ENCODE measurements at places on chromosomes 5 and 9. TPM values are rescaled to one million over a fixed set of nuclear protein-coding genes. Genes with fewer than 3 reads are reported as not detected.

GRCh38 chr5:140134277-140134935 is 8.7 kb downstream of the IGIP start:
- H3K4me3 ChIP-seq, result no peak overlapping the region
- no peak for DNase-seq
- no peak overlapping the region for H3K27ac ChIP-seq
- no peaks in the 10 kb centered on the region for H3K27me3 ChIP-seq
- H3K36me3 ChIP-seq, result no peaks in the 10 kb centered on the region

GRCh38 chr5:98433022-98433421 is 340.4 kb upstream of the RGMB start:
- H3K27me3 ChIP-seq, result no peaks in the 10 kb centered on the region
- peaks cover 4% of the 10 kb centered on the region for H3K4me1 ChIP-seq
- no peak for DNase-seq
- H3K27ac ChIP-seq, result peak overlapping the region; percentile 71
- no peaks in the 10 kb centered on the region for H3K36me3 ChIP-seq

DNA sequence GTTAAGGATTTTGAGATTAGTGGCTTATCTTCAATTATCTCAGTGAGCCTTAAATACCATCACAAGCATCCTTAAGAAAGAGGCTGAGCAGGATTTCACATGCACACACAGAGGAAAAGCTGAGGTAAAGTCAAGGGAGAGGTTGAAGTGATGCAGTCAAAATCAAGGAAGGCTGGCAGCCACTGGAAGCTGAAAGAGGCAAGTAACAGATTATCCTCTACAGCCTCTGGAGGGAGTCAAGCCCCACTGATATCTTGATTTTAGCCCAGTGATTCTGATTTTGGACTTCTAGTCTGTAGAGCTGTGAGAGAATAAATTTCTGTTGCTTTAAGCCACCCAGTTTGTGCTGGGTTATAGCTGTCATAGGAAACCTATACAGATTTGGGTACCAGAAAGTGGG is 80.1 kb downstream of the ANKRD31 start:
- no peak overlapping the region for H3K27ac ChIP-seq
- H3K4me3 ChIP-seq, result no peak overlapping the region
- H3K27me3 ChIP-seq, result no peaks in the 10 kb centered on the region
- DNase-seq, result no peak

DNA sequence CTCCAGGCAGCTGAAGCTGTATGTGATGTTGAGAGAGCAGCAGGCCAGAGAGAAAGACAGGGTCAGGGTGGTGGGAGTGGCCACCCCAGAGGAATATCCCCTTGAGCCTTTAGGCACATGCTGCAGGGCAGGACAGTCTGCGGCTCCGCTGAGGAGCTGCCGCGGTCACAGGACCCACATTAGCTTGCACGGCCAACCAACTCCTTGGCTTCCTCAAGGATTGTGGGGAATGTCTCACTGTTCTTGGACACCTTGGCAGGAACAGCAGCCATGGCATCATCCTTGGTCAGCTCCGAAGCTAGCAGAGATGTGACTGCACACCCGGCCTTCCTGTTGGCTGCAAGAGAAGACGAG is 27.8 kb downstream of the PCDHGC5 start:
- DNase-seq, result no peak
- H3K4me3 ChIP-seq, result no peak overlapping the region
- H3K4me1 ChIP-seq, result peaks cover 70% of the 10 kb centered on the region
- H3K27me3 ChIP-seq, result no peaks in the 10 kb centered on the region
- peaks cover 44% of the 10 kb centered on the region for H3K36me3 ChIP-seq

GRCh38 chr5:115321309-115321708 is 24.9 kb upstream of the CCDC112 start:
- H3K4me1 ChIP-seq, result no peaks in the 10 kb centered on the region
- no peak overlapping the region for H3K27ac ChIP-seq
- H3K27me3 ChIP-seq, result no peaks in the 10 kb centered on the region
- no peak overlapping the region for H3K4me3 ChIP-seq
- DNase-seq, result no peak

- no peaks in the 10 kb centered on the region for H3K27me3 ChIP-seq
- no peak overlapping the region for H3K27ac ChIP-seq
- H3K36me3 ChIP-seq, result no peaks in the 10 kb centered on the region
- no peak overlapping the region for H3K4me3 ChIP-seq
- DNase-seq, result no peak
- H3K4me1 ChIP-seq, result peaks cover 24% of the 10 kb centered on the region
These were observed 47.7 kb downstream of the CERT1 start for GRCh38 chr5:75463726-75464125.

GRCh38 chr5:56918054-56918453 is 8.7 kb downstream of the SETD9 start:
- H3K27me3 ChIP-seq, result no peaks in the 10 kb centered on the region
- H3K4me3 ChIP-seq, result no peak overlapping the region
- H3K36me3 ChIP-seq, result peaks cover 18% of the 10 kb centered on the region
- no peaks in the 10 kb centered on the region for H3K4me1 ChIP-seq

GRCh38 chr5:108264533-108264932 is 117.4 kb downstream of the FBXL17 start:
- H3K4me1 ChIP-seq, result peaks cover 10% of the 10 kb centered on the region
- no peaks in the 10 kb centered on the region for H3K27me3 ChIP-seq

DNA sequence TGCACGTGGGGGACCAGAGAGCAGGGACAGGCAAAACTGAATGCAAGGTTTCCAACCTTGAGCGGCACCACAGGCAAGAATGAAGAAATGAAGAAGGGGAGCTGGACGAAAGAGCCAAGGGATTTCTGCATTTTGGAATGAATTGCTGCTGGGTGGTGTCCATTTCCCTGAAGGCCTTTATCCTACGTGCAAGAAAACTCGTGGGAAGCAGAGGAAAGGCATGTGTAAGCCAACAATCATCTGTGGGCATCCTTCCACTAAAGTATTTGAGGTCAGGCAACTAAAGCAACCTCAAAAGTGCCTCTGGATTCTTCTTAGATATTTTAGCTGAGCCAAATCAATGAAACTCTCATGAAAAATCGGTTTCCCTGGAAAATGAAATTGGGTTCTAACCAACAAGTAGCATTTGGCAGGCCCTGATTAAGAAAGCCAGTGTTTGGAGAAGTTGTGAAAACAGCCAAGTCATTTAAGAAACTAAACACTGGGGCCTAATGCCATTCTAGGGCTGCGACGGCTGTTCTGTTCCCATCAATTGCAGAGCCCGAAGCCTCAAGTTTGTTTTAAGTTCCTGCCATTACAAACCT is 4.7 kb upstream of the TGFBI start:
- H3K4me1 ChIP-seq, result peaks cover 71% of the 10 kb centered on the region
- no peaks in the 10 kb centered on the region for H3K27me3 ChIP-seq
- no peak overlapping the region for H3K4me3 ChIP-seq

- no peaks in the 10 kb centered on the region for H3K4me1 ChIP-seq
- no peak for DNase-seq
- no peak overlapping the region for H3K27ac ChIP-seq
- H3K27me3 ChIP-seq, result no peaks in the 10 kb centered on the region
- no peak overlapping the region for H3K4me3 ChIP-seq
These were observed 57.1 kb downstream of the SUB1 start for GRCh38 chr5:32642276-32643002.

DNA sequence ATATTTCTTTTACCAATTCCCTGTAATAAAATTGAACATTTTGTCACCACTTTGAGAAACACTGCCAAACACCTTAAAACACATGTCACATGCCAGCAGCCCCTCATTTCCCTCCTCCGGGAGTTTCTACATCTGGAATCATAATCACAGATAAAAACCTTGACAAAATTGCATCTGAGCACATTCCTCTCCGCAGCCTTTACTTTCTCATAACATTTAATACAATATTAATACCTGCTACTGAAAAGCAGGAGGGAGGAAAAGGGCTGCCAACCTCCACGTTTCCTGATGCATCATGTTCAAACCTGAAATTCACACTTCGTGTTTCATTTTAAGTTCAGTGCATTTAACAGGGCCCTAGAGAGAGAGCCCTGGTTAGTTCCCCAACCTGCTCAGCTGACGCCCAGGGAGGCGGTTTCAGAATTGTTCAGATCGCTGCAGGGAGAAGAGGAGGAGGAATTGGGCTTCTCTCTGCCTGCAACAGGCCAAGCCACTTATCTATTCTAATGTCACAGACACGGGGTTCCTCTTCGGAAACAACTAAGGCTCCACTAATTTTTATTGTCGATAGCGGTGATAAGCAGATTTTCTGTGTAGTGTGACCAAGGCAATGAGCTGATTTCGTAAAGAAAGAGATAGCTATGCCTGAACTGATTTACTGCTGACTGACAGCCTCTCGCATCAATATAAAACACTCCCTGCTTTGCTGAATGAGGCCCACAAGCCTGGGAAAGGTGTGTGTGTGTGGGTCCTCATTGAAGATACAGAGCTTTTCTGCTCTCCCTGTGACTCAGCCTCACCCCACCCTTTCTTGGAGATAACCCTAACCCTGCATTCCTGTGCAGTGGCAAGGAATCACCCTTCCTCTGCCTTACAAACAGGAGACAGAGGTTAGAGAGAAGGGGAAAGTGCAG is 4.9 kb upstream of the LHX2 start:
- H3K27ac ChIP-seq, result no peak overlapping the region
- H3K36me3 ChIP-seq, result no peaks in the 10 kb centered on the region
- no peak overlapping the region for H3K4me3 ChIP-seq
- H3K4me1 ChIP-seq, result peaks cover 42% of the 10 kb centered on the region
- peaks cover 11% of the 10 kb centered on the region for H3K27me3 ChIP-seq

The ARID3C gene
- total RNA-seq, result not detected

DNA sequence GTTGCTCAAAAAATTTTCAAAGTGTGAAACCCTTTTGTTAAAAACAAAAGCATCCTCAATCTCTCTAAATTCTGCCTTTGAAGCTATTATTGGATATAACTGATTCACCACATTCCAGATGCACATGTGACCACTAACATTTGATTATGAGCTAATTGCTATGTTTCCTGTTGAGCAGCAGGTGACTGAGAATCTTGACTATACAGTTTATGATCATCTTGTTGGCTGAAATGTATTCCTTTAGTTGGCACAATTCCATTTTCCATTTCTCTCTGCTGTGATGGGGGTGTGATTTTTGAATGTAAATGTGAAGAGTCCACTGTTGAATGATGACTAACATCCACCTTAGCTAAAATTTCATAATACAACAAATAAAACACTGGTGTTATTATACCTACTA is 10.7 kb downstream of the LYSMD3 start:
- no peaks in the 10 kb centered on the region for H3K4me1 ChIP-seq
- no peaks in the 10 kb centered on the region for H3K36me3 ChIP-seq
- H3K4me3 ChIP-seq, result no peak overlapping the region
- DNase-seq, result no peak
- H3K27ac ChIP-seq, result no peak overlapping the region

- H3K4me3 ChIP-seq, result no peak overlapping the region
- H3K27ac ChIP-seq, result no peak overlapping the region
- H3K36me3 ChIP-seq, result no peaks in the 10 kb centered on the region
- peaks cover 5% of the 10 kb centered on the region for H3K4me1 ChIP-seq
- no peaks in the 10 kb centered on the region for H3K27me3 ChIP-seq
- no peak for DNase-seq
These were observed 59.8 kb downstream of the BAAT start for GRCh38 chr9:101325053-101325452.

The RMRP gene
- total RNA-seq, result 1,899 TPM

The GLE1 gene
- 19.1 TPM for total RNA-seq

The IL5 gene
- not detected for total RNA-seq

The CBY3 gene
- total RNA-seq, result not detected

DNA sequence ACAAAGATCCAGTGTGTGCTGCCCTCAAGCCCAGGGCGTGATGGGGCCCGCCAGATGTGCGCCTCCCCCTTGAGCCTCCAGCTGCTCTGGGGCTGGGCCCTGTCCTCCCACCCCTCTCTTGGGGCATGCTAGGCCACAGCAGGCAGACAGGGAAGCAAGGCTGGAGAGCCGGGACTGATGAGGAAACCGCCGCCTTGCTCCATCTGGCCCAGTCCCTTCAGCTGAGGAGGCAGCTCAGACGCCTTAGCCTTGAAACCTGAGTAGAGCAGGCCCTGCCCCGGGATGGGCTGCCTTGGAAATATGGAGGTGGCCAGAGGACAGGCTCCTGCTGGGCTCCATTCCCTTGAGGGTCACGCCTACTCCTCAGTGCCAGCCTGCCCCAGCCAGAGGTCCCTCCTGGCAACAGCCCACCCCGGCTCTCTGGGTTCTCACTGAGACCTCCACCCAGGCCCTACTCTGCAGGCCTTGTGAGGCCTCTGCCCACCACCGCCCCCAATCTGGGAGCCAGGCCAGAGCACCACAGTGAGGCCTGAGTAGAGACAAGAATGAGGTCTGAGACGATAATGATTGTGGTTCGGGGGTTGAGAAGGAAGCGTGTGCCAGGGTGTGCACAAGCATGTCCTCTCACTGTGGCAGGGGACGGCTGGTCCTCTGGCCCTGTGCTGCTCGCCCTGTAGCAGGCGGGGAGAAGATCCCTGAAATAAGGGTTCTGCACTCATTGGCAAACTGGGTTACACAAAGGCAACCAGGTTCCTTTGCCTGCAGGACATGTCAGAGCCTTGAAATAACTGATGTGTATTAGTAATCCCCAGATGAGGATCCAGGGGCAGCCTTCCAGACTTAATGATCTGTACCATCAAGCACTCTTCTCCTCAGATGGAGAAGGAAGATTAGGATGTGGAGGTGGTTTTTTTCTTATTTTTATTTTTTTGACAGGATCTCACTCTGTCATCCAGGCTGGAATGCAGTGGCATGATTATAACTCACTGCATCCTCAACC is 30.9 kb downstream of the CXXC5 start:
- no peak for DNase-seq
- H3K4me3 ChIP-seq, result no peak overlapping the region
- H3K36me3 ChIP-seq, result peaks cover 43% of the 10 kb centered on the region
- H3K27ac ChIP-seq, result peak overlapping the region; percentile 70
- peaks cover 69% of the 10 kb centered on the region for H3K4me1 ChIP-seq

The FANCG gene
- 9.4 TPM for total RNA-seq

DNA sequence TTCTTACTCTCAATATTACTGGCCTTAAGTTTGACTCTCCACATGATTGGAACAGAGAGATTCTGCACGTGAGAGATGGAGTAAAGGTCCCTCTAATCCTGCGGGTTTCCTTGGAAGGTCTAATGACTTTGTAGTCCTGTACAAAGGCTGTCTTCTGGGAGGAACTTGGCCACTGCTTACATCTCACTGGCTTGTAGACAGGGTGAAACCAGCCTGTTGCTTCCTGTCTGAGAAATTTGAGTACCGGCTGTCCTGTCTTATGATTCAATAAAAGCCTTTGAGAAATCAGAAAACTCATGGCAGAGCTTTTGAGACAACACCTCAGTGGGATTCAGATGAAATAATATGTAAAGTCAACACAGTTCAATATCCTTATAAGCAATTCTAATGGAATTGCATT is 43.0 kb downstream of the IL31RA start:
- H3K4me3 ChIP-seq, result no peak overlapping the region
- no peaks in the 10 kb centered on the region for H3K4me1 ChIP-seq
- DNase-seq, result no peak

GRCh38 chr5:78691084-78691960 is 42.8 kb upstream of the LHFPL2 start:
- no peaks in the 10 kb centered on the region for H3K27me3 ChIP-seq
- no peaks in the 10 kb centered on the region for H3K36me3 ChIP-seq
- DNase-seq, result no peak
- H3K27ac ChIP-seq, result no peak overlapping the region
- no peak overlapping the region for H3K4me3 ChIP-seq
